Hypothalamus (tissue), 51 donors: ENCODE measurements at places on chromosomes 7 and 10.

GRCh38 chr7:19113855-19114550 is 3.4 kb downstream of the TWIST1 start:
- DNase-seq, result no peak

DNA sequence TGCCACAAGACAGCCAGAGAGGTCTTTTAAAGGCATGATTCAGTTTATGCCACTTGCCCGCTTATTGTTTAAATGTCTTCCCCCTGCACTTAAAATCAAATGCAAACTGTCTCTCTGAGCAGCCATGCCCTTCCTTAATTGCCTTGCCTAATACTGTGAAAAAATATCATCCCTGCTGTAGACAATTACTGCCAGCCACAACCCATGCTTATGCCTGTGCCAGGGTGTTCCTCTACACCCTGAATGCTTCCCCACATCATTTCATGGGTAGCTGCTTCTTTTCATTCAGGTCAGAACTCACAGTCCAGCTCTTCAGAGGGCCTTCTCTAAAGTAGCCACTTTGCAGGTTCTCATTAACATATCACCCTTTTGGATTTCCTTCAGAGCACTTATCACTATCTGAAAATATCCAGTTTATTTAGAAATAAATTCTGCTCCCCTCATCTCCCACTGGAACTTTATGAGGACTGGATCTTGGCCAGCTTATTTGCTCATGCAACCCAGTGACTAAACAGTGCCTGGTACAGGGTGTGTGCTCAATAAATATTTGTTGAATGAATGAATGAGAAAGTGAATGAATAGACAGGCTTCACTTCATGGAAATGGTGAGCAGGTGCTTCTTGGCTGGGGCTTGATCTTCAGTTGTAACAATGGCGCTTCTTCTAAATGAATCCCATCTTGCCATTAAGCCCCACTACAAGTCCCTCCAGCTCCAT is 162.4 kb upstream of the MDFIC start:
- no peak for DNase-seq

DNA sequence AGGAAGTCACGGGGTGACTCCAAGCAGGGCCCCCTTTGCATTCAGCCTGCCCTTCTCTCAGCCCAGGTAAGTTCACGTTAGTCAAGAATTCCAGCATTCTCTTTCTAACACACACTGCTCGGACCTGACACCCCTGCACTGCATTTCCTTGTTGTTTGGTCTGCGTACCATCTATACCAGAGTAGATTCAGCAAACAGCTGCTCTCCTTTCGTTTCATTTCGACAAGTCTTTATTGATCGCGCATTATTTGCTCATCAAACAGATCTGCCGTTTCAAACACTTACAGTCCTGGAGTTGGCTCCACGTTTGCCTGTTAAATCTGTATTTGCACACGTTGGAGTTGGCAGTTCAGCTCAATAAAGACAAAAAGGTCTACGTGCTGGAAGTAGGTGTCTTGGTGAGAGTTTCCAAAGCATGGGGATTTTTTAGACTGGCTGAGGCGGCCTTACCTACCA is 495.1 kb downstream of the RPS24 start:
- no peak for DNase-seq

DNA sequence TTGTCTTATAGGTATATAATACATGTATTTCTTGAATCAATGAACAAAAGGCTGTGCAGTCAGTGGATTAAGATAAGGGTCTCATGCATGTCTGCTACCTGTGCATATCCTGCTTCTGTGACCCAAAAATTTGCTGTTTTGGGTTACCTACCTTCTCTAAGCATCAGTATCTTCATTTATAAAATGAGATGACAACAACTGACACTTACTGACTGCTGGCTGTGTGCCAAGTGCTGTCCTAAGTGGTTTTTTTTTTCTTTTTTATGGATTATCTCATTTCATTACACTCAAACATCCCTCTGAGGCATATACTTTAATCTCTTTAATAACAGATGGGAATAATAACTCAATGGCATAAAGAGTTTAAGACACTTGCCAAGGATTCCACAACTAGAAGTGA is 2.1 kb downstream of the PDK4 start:
- DNase-seq, result no peak

DNA sequence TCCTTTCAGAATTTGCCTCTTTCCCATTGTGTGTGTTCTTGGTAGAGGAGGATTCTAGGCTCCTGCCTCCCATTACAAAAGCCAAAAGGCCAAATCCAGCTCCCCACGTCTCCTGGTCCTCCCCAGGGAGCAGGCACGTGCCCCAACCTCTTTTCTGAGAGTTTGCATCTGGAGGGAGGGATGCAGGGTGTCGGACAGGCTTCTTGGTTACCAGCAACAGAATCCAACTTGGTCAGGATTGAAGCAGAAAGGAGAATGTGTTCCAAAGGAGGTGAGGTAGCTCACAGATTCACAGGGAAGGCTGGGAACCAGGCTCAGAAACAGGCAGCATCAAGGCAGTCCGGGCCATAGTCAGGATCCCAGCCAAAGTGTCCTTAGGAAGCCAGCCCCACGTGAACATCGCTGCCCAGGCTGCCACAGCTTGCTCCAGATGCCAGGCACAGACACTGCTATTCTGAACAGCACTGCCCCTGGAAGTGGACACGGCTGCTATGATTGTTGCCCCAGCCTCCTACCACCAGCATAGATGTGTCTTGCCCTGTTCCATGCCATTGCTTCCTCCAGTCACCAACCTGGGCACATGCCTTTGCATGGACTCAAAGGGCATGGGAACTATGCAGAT is 264.2 kb upstream of the ZMIZ1 start:
- no peak for DNase-seq

GRCh38 chr10:108663587-108663986 is 1259.7 kb downstream of the XPNPEP1 start:
- no peak for DNase-seq

- no peak for DNase-seq
These were observed 24.1 kb upstream of the ZC3HAV1L start for GRCh38 chr7:139059905-139060304.

- no peak for DNase-seq
These were observed 7.8 kb upstream of the BLNK start for GRCh38 chr10:96279191-96279641.

DNA sequence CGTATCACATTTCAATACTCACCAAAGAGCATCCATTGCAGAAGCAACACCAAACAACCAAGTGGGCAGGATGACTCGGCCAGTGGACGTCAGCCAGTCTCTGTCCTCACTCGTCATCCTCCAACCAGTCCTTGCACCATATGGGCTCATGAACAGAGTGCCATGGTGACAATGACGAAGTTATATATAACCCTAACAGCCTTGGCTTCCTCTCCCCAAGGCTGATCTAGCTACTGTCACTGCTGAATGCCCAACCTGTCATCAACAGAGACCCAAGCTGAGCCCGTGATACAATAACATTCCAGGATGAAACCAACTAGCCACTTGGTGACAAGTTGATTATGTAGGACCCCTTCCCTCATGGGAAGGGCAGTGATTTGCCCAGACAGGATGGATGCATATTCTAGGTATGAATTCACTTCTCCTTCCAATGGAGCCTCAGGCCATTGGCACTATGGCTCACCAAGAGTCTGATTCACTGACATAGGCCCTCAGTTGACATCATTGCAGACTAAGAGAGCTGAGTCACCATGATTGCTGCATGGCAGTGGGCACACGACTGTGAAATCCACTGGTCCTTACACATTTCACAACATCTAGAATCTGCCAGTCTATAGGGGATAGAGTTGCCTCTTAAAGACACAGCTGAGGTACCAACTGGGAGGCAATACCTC is 26.3 kb upstream of the PPIF start:
- DNase-seq, result no peak

DNA sequence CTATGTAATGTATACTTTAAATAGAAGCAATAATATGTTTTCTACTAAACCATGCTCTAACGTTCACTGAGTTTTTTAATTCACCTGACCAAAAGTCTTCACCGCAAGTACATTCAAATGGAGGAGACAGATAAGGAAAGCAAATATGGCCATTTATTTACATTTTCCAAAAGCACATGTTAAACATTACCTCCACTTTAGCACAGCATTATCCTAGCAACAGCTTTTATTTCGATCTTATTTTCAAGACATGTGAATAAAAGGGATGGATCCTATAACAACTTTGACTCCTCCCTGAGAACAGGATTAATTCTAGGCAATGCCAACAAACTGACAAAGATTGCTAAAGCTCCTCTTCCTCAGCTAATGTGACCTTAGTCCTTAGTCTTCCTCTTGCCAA is 11.5 kb upstream of the GRM8 start:
- DNase-seq, result no peak

GRCh38 chr7:102287111-102287980 is 678 bp downstream of the SH2B2 start:
- DNase-seq, result no peak

DNA sequence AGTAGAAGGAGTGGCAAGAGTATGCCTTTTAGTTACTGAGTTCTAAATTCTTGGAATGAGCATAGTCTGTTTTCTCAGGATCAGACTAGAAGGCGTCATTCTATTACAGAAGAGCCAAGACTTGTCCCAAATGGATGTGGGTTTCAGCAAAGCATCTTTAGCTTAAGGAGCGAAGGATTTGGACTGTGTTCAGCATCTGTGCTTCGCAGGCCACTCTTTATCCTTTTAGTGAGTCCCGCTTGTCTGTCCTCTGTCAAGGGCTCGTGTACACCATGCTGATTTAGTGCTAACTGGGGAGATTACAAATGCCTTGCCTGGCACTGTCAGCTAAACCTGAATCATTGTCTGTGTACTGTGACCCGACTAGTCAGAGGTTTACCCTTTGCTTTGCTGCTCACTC is 465.7 kb downstream of the AUTS2 start:
- DNase-seq, result no peak

DNA sequence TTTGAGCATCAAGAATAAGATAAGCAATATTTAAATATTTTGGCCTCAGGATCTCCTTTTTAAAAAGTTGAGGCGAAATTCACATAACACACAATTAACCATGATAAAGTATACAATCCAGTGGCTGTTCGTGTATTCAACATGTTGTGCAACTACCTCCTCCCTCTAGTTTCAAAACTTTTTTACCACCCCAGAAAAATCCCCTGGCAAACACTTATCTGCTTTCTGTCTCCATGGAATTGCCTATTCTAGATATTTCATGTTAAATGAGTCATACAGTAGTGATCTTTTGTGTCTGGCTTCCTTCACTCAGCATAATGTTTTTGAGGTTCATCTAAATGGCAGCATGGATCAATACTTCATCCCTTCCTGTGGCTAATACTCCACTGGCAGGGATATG is 31.8 kb upstream of the IL15RA start:
- no peak for DNase-seq

- no peak for DNase-seq
These were observed 131.3 kb downstream of the CACNB2 start for GRCh38 chr10:18271491-18271890.

DNA sequence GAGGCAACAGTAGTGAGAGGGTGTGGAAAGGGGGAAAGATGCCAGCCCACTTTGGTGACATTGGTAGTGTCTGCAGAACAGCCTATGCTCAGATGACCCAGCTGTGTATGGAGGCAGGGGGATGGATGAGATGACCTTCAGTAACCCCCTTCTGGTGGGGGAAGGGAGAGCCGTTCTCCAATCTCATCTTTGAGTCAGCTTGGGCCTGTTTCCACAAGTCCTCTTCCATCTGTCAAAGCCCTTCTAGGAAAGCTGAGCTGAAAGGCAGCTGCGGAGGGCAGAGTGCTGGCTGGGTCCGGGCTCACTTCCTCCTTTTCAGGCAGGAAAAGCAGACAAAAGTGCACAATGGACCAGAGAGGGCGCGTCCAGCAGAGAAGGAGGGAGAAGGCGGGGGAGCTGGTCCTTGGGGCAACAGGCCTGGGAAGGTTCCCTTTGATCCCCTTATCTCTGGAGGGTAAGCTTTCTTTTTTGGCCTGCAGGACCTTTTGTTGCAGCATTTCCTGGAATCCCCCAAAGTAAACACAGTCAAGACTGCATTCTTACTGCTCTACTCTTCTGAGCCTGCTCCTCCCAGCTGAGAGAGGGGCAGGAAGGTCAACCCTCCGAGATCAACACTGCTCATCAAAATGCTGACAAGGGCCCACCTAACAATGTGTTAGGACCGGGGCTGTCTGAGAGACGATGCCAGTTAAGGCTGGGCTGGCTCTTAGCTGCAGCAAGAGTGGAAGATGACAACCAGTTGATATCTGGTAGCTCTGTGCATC is 1.2 kb upstream of the LRMDA start:
- DNase-seq, result no peak

- DNase-seq, result no peak
These were observed 26.2 kb upstream of the INHBA start for GRCh38 chr7:41729059-41729458.

- no peak for DNase-seq
These were observed 103.1 kb downstream of the NRF1 start for GRCh38 chr7:129714514-129715063.

DNA sequence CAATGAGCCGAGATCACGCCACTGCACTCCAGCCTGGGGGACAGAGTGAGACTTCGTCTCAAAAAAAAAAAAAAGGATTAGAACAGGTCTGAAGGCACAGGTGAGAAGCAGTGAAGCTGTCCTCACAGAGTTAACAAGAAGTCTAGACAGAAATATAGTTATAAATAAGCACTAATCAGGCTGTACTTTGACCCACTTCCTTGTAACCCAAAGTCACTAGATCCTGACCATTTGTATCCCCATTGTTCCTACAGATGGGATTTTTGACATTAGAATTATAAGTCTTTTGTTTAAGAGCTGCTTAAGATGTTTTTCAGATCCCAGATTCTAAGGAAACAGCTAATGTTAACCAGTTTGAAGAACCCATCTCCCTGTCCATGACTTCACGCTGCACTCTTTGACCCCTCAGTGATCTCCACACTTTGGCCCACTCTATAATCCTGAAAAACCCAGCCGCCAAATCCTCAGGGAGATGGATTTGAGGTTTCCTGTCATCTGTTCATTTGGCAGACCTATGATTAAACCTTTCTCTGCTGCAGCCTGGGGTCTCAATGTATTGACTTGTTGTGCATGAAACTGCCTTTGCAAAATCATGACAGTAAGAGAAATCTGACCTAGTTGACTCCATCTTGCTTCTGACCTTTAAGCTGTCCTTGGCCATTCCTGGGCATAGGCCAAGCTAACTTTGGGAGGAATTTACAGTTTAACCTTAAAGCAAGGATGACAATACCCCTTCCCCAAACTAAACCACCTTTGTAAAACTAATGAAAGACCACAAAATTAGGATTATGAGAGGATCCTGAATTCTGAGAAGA is 11.4 kb downstream of the SSMEM1 start:
- DNase-seq, result no peak

GRCh38 chr10:48695636-48696534 is 11.2 kb downstream of the WDFY4 start:
- no peak for DNase-seq

DNA sequence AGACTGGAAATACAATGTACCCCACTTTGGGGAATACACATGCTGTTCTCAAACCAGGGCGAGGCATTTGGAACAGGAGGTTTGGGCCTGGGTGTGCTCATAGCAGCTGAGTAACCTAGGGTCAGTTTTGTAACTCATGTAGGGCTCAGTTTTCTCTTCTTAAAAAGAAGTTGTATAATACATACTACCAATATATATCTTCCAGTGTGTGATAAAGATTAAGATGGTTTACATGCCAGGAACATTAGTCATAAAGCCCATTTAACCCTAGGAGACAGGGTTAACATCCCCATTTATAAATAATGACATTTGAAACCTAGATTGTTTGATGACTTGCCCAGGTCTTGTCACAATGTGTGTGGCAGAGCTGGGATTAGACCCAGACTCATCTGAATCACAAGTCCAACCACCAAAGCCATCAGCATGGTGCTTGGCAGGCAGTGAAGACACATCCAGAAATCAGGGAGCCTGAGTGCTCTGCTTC is 6.0 kb downstream of the AKR1B10 start:
- DNase-seq, result no peak
